Renal pelvis (tissue), 12 donors: ENCODE measurements at places on chromosomes 1 and 21. TPM values are rescaled to one million over a fixed set of nuclear protein-coding genes. Genes with fewer than 3 reads are reported as not detected.

DNA sequence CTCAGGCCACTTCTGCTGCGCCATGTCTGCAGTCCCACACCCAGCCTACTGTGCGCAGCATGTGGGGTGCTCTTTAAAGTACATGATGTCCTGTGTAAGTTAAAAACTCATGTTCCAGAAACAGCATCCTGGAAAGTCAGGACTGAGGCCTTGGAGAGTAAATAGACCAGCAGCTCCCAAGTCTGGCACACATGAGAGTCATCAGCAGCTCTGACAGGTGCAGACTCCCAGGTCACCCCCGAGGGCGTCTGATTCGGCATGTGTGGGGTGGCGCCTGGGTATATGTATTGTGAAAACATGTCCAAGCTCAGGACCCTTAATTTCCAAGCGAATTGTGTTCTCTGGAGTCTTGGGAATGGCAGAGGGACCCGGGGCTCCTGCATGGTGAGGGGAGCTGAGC lies 120.1 kb upstream of the RUNX3 start:
- DNase-seq = no peak

The CYP4A11 gene
- polyA plus RNA-seq = 42.1 TPM

- DNase-seq = no peak
Observed at GRCh38 chr1:169236143-169236542, 129.7 kb downstream of the ATP1B1 start.

DNA sequence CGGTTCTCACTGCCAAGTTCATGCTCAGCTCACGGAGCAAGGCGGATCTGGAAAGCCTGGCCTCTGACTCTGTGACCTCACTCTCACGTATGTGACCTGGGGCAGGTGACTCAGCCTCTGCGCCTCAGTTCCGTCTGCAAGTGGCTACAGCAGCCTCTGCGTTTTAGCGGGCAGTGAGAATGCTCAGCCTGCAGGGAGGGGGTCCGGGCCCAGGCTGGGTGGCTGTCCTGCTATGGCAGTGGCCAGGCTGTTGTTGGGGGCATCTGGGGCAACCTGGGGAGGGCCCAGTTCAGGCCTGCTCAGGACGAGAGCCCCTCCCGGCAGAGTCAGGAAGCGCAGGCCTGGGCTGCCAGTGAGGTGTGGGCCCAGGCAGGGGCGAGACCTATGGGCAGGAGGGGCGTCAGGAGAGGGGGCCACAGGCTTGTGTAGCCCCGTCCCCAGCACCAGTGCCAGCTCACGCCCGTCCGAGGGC lies 27.9 kb downstream of the ARHGEF16 start:
- no peak for DNase-seq

DNA sequence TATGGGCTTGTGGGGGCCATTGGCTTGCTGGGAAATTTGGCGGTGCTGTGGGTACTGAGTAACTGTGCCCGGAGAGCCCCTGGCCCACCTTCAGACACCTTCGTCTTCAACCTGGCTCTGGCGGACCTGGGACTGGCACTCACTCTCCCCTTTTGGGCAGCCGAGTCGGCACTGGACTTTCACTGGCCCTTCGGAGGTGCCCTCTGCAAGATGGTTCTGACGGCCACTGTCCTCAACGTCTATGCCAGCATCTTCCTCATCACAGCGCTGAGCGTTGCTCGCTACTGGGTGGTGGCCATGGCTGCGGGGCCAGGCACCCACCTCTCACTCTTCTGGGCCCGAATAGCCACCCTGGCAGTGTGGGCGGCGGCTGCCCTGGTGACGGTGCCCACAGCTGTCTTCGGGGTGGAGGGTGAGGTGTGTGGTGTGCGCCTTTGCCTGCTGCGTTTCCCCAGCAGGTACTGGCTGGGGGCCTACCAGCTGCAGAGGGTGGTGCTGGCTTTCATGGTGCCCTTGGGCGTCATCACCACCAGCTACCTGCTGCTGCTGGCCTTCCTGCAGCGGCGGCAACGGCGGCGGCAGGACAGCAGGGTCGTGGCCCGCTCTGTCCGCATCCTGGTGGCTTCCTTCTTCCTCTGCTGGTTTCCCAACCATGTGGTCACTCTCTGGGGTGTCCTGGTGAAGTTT lies 550 bp downstream of the RXFP4 start:
- no peak for DNase-seq

DNA sequence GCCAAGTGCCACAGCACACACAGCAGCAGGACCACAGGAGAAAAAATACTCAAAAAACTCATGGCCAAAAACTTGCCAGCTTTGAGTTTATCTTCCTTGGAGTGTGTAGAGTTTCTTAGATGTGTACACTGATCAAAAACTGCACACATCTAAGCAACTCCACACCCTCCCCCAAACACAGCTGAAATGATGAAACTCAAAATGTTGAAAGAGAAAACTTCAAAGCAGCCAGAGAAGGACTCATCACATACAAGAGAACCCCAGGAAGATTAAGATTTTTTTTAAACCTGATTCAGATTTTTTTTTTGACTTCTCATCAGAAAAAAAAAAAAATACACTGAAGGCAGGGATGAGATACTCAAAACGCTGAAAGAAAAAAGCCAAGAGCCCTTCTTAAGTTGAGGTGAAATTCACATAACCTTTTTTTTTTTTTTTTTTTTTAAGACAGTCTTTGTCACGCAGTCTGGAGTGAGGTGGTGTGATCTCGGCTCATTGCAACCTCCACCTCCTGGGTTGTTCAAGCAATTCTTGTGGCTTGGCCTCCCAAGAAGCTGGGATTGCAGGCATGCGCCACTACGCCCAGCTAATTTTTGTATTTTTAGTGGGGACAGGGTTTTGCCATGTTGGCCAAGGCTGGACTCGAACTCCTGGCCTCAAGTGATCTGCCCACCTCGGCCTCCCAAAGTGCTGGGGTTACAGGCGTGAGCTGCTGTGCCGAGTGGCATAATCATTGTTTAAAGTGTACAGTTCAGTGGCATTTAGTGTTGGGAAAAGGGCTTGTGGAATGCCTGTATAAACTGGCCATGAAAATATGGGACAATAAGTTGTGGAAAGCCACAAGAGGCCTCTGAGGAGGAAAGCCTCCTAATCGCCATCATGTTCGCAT lies 20.9 kb upstream of the PDXK start:
- DNase-seq = no peak
